ENCODE measurements at places on chromosomes 16 and 17.

DNA sequence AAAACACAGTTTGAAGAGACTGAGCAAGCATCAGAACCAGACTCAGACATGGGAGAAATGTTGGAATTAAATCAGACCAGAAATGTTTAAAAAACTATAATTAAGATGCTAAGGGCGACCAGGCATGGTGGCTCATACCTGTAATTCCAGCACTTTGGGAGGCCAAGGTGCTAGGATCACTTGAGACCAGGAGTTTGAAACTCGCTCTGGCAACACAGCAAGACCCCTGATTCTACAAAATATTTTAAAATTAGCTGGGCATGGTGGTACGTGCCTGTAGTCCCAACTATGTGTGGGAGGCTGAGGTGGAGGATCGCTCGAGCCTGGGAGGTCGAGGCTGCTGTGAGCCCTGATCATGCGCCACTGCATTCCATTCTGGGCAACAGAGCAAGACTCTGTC is 160.3 kb downstream of the COPRS start:
- DNase-seq: no peak

DNA sequence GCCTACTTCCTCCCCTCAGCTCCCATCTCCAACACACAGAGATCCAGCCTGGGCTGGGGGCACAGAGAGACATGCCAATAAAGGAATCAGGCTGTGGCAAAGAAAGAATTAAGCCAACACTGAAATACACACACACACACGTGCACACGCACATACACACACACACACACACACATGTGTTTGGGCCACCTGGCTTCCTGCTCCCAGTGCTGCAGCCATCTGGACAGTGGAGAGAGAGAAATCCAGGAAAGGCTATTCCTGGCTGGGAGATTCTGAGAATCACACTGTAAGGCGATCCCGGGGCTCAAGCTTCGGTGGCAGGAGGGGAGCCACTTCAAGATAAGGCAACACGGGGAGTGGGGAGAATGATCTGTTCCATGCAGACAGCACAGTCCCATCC is 72.4 kb downstream of the NOG start:
- DNase-seq: no peak

GRCh38 chr16:79444572-79444971 is 156.0 kb downstream of the MAF start:
- DNase-seq: no peak

GRCh38 chr17:76558198-76559095 is 18.6 kb downstream of the PRCD start:
- DNase-seq: no peak

GRCh38 chr16:16164243-16164642 is 59.1 kb downstream of the ABCC6 start:
- no peak for DNase-seq

GRCh38 chr17:43849116-43849515 is 2.1 kb downstream of the CD300LG start:
- DNase-seq: no peak

DNA sequence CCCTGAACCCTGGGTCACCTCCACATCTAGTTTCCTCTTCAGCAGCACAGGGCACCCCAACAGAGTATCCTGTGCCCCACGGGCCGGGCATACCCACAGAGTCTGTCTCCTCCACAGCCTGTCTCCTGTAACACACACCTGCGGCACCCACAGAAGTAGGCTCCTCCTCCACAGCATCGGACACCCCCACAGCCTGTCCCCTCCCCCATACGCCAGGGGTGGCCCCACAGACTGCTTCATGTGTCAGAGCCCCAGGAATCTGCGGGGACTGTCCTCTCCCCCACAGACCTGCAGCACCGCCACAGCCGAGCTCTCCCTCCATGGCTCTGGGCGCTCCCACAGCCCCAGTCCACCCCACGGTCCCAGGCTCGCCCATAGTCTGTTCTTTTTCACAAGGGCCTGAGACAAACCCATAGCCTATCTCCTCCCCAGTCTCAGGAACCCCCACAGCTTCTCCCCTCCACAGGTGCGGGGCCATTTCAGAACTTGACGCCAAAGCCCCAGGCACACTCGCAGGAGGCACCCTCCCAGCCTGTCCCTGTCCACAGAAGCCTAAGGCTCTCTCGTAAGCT is 1.4 kb downstream of the KIAA0753 start:
- DNase-seq: no peak

DNA sequence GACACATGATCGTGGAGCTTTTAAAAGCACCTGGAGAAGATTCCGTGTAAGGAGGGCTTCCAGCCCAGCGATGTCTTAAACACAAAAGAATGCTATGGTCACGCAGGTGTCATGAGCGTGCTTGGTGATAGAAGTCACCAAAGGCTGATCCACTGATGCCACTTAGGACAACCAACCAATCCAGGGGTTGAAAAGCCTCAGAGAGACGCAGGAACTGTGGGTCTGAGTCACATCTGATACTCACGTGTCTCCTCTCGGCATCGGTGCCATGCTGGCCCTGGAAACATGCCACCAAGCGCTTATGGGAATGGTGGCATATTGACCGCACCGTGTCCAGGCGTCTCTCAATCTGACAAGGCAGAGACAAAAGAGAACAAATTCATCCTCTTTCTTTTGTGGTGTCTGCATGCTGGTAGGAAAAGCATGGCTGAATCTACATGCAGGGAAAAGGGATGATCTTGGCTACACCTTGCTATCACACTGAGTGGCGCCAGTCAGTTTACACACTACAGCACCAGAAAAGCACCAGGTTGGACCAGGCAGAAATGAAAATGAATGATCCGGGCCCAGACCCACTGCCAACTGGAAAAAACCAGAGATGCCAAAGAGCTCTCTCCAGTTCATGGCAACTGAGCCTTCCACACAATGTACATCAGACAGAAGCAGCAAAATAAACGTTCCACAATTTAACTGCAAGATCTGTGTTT is 38.0 kb downstream of the ARHGAP17 start:
- DNase-seq: no peak

DNA sequence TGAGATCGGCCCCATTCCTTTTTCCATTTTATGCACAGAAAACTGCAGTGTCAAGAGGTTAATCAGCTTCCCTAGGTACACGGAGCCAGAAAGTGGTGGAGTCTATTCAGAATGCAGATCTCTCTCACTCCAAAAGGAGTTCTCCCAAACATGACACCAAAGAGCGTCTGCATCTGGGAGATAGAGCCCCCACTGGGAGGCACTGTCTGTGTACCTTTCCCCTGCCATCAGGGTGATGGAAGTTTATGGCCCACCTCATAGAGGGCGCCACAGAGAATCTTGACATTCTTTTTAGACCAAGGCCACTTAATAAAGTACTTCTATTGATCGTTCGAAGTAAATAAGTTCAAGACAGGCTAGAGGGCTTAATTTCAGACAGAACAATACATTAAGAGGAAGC is 493.7 kb upstream of the ERCC4 start:
- no peak for DNase-seq

DNA sequence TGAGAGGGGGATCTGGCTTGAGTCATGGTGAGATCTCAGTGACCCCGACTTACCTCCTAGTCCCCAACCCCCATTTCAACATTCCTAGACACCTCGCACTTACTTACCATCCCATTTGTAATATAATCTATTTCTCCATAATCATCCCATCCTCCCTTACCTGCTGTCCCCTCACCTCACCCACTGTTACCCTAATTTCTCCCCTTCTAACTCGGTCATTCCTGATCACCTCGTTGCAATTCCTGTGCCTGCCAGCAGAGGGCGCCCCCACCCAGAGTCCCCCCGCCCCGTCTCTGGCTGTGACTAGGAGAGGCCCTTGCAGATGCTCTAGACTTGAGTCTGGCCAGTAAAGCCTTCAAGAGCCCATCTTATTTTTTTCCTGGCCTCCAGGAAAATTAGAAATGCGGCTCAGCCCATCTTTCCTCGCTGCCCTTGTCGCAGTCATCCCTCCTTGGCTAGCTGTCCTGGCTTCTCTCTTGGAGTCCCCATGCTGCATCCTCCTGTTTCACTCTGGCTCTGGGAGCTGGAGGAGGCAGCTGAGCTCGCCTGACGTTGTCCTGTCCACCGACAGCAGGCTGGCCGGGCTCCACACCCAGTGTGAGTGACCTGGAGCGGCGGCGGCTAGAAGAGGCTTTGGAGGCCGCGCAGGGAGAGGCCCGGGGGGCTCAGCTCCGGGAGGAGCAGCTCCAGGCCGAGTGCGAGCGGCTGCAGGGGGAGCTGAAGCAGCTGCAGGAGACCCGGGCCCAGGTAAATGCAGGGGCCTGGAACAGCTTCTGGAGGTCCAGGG is 5.0 kb downstream of the TBKBP1 start:
- DNase-seq: peak; percentile 56

DNA sequence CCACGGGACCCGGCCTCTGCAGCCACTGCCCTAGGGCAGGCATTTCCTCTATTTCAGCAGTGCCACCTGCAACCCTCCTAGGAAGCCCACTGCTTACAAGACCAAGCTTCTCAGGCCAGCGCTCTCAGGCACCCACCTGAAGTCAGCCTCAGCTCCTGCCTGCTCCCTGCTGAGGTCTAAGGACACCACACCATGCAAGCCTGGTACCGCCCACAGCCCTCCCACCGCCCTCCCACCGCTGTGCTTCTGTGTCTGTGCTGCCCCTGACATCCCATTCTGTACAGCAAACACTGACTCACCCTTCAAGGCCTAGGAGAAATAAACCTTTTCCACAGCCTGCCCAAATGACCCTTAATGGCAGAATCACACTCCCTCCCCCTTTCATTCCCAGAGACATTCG is 6.3 kb downstream of the CLUH start:
- no peak for DNase-seq

- peak; percentile 73 for DNase-seq
Observed at GRCh38 chr17:44006598-44007345, 2.4 kb downstream of the NAGS start.

DNA sequence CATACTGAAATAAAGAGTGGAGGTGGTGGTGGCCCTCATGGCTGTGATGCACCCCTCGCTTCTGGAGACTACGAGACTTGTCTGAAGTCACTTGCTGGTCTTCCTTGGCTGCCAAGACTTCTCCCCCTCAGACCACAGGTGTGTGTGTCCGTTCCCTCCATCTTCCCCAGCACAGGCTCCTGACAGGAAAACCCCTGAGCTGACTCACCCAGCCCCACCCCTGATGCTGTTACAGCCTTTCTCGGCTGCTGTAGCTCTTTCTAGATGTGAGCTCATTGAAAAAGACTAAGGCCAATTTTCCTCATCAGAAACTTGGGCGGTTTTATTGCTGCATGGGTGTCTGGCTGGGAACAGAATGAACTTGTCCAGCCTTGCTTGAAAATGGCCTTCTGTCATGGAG is 296.9 kb downstream of the TMEM114 start:
- no peak for DNase-seq

- no peak for DNase-seq
Observed at GRCh38 chr16:11618107-11618717, 31.5 kb upstream of the LITAF start.

DNA sequence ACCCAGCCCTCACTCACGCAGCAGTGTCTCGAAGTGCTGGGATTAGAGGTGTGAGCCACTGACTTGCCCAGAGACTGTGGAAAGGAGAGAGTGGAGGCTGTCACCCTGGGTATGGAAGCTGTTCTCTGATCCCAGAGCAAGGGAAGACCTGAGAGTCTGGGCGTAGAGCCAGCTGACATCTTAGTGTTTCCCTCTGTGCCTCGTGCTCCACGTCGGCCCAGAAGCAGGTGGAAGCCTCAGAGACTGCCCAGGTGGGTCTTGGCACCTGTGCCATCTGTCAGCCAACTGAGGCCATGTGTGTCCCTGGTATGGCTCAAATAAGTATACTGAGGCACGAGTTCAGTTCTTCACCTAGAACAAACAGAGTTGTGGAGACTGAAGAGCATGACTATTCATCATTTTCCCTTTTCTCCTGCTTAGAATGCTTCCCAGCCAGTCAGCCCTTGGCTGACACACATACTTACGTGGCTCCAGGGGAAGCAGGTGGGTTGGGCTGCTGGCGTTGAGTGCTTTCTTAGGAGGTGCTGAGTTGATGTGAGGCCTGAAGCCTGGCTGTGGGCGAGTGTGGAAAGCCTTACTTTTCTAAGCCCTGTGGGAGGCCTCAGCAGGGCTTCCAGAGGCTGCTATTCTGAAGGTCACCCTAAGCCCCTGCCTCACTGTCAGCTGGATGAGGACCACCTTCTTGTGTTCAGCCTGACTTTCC is 8.1 kb downstream of the CTRL start:
- DNase-seq: no peak

DNA sequence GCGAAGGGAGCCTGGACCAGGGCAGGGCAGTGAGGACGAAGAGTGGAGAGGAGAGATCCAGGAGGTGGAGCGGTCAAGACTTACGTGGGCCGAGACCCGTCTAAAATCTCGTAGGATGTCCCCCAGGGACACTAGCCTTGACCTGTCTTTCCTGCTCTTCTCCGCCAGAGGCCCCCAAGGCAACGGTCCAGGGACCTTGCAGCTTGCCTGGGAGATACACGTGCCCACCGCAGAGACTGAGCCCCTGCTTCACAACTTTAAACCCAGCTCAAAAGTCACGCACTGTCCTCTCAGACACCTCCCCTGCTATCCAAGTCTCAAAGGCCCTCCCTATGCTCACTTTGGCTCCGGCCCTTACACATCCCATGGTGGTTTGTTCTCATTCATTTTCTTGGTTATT is 9.4 kb downstream of the TIGD7 start:
- no peak for DNase-seq

GRCh38 chr17:61482467-61482866 is 30.2 kb downstream of the TBX4 start:
- DNase-seq: no peak

GRCh38 chr17:35087731-35088355 is 24.3 kb upstream of the RFFL start:
- DNase-seq: no peak

DNA sequence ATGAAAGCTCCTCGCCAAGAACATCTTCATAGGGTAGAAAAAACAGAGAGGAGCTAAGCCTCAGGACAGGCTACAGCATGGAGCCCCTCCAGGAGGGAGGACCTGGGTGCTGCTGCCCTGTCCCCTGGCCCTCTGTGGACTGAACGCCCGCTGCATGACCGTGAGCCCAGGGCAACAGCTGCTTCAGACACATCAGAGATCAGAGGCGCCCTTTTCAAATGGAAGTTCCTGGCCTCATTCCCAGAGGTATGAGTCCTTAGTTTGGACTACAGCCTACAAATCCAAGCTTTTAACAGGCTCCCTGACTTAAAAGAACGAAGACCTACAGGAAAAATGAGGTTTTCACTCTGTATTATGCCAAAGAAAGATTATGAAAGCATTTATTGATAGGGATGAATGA is 48.5 kb downstream of the ZNF18 start:
- no peak for DNase-seq

- no peak for DNase-seq
Observed at GRCh38 chr17:77832180-77832560, 126.3 kb upstream of the TNRC6C start.

GRCh38 chr16:77408607-77409006 is 26.2 kb downstream of the ADAMTS18 start:
- DNase-seq: no peak

- no peak for DNase-seq
Observed at GRCh38 chr16:68128577-68129305, 43.6 kb downstream of the NFATC3 start.
